ENCODE measurements at places on chromosomes 2 and 18.

GRCh38 chr2:175227393-175227792 lies 45.9 kb upstream of the ATP5MC3 start:
- DNase-seq, result no peak

GRCh38 chr2:152506843-152507242 lies 171.9 kb downstream of the FMNL2 start:
- DNase-seq, result no peak

GRCh38 chr18:11020161-11020853 lies 129.1 kb downstream of the PIEZO2 start:
- DNase-seq, result no peak

DNA sequence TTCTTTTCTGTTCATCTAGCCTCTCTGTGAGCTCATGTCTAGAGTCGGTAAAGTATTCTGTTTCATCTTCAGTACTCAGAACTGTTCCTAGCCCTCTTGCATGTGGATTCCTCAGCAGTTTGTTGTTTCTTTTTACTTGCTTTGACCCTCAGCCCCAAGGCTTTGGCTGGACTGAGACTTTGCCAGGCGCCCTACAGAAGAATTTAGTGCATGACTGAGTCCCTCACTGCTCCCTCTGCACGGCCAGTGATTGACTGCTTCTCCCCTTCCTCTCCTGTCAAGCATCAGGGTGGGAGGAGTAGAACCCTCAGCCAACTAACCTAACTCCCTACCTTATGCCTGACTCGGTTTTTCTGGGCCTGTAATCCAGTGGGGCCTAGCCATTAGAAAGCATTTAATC lies 109.8 kb downstream of the ESCO1 start:
- no peak for DNase-seq

DNA sequence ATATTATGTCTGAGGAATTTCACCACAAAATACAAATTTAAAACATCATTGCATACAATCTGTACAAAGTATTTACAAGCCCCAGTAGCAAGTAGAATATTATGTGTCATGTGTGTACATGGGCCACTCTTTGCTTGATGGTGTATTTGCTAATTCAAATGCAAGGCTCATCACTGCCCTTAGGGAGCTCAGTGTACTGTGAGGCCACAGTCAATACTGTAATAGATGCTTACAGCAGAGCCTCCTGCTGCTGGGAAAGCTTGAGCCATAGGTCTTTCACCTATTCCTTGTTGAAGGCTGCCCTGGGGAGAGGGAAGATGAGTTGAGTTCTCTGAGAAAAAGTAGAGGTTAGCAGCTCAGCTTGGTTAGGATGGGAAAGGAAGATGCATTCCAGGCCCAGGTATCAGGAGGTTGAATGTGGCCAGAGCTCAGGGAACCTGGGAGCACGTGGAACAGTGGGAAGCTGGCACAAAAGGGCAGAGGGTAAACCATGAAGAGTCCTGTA lies 189.6 kb downstream of the LRP1B start:
- no peak for DNase-seq

DNA sequence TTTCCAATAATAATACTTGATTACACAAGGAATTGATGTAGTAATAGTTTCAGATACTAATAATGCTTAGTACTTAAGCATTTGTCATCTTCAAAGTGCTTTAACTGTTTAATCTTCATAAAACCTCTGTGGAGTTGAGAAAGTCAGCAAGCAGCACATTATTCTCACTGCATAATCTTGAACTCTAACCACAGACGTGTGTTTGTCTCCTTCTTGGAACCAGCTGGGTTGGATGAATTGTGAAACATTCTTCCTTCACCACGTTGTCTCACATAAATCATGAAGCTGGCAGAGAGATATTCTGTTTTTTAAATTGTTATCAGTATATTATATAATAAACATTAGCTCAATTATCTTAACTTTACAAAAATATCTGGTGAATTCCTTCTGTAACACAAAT lies 55.1 kb upstream of the LDAH start:
- DNase-seq, result no peak

DNA sequence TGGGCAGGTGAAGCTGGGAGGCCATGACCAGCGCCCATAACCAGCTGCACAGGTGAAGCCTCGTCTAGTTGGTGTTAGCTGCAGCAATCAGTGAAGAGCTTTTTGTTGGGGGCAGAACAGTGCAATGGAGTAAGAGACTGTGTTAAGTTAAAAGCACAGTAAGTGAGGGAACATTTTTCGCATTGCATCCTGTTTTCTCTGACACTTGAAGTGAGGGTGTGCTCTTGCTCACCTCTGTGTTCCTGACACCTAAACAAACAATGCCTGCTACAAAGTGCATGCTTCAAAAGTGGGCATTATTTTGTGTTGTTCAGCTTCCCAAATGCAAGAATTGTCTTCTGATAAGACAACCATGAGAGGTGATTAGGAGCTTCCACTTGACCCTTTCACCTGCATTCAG lies 324.0 kb upstream of the ACVR2A start:
- DNase-seq, result no peak

DNA sequence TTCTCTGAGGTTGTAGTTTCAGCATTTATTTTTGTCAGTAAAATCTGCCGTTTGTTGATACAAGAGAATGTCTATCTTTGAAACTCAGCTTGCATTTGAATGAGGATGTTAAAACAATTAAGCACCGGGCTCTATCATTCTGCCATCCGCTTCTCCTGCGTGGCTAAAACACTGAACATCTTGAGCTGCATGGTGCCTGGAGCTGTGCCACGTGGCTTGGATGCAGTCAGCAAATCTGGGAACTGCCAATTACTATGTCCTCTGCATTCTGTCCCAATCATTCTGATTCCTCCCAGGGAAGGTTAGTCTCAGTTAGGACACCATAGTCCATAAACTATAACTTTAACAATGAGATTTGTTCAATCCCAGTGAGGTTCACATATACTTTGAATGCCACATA lies 598.4 kb downstream of the FBXO15 start:
- DNase-seq, result no peak

GRCh38 chr2:42102024-42102590 lies 54.3 kb downstream of the PKDCC start:
- peak; percentile 76 for DNase-seq

- no peak for DNase-seq
Observed at GRCh38 chr18:79588636-79589481, 90.7 kb upstream of the CTDP1 start.

GRCh38 chr2:160097326-160097725 lies 34.9 kb upstream of the PLA2R1 start:
- no peak for DNase-seq

DNA sequence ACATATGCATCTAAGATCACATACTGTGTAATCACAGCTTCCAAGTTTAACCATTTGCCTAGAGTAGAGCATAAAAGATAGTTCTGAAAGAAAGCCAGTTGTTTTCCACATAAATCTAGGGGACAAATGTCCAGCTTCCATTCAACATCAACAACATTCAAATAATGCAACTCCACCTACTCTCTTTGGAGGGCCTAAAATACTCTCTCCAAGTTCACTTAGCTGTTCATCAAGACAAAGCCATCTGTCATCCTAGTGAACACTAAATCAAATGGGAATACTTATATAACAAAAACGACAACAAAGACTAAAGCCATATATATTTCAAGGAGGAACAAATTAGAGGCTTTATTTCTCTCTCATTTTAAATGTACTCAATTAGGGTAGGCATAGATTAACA lies 221.5 kb upstream of the CDH2 start:
- no peak for DNase-seq

DNA sequence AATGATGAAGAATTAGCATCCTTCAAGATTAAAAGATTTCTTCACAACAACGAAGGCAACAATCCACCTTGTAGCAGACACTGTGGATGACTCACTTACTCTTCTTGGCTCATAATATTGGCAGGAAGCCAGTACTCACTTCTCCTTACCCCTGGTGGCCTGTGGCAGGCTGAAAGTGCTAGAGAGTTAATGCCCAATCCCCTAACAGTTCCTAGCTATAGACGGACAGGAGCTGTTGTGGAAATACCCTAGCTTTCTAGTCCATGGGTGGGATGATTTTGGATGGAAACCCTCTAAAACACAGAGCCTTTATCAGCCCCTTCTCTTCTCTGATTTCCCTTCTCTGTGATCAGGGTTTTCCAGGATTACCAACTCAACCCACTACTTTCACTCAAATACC lies 128.6 kb upstream of the NYAP2 start:
- no peak for DNase-seq

DNA sequence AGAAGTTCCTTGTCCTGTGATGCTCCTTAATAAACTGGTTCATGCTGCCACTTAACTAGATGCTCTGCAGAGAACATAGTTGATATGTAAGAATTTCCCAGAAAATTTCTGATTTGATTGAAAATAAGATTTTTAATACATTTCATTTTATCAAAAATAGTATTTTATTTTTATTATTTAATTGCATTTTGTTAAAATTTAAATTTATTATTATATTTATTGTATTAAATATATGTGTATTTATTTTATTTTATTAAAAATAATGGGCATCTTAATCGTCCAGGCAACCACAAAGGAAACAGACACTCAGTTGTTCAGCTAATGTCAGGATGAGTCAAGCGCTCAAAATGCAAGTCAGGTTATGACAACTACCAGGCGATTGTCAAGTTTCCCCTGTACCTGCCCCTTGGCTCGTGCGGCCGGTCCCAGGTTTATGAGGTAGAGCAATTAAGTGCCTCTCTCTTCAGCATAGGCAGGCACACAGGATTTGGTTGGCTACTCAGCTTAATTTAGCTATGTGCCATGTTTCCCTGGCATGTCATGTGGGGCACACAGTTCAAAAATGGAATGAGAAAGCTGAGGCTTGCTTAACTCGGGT lies 361.2 kb downstream of the RND3 start:
- DNase-seq, result no peak

DNA sequence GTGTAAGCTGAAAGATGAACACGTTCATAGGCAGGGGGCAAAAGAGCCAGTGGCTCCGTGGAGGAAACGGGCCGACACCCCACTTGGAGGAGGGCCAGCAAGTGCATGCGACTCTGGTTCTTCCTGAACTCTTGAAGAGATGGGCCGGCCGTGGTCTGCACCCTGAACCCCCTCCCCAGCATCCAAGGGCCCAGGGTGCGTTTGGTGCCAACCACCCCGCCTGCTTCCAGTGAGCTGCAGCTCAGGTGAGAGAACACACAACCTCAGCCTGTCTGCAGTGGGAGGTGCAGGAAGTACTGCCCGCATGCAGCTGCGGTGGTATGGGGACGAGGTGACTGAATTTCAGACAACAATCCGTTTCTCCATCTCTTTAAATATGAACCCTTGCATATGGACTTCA lies 58.9 kb downstream of the ADNP2 start:
- no peak for DNase-seq
